ENCODE measurements at places on chromosomes 7 and 10.

GRCh38 chr10:79021948-79022499 is 46.7 kb upstream of the ZMIZ1 start:
- no peak for DNase-seq

- DNase-seq = no peak
Measured at GRCh38 chr7:23247046-23247602, 549 bp downstream of the GPNMB start.

- DNase-seq = no peak
Measured at GRCh38 chr10:113019692-113020474, 69.8 kb downstream of the TCF7L2 start.

- DNase-seq = no peak
Measured at GRCh38 chr7:133698127-133698526, 429.0 kb upstream of the LRGUK start.

DNA sequence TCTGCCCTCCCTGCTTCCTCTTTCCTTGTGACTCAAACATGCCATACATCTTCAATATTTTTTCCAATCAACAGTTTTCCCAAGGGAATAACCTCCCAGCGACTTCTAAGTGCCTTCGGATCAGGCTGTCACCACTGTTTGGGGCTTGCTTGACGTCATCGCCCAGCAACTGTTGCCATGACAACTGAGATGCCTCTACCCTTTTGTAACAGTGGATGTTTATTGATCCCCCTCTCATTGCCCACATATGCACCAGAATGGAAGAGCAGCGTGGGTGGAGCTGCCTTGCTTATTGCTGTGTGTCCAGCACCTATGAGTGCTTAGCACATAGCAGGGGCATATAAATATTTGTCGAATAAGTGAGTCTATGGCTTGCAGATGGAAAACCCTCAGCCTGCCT is 14.4 kb downstream of the FFAR4 start:
- DNase-seq = no peak

- no peak for DNase-seq
Measured at GRCh38 chr10:58653139-58653538, 140.5 kb downstream of the BICC1 start.

DNA sequence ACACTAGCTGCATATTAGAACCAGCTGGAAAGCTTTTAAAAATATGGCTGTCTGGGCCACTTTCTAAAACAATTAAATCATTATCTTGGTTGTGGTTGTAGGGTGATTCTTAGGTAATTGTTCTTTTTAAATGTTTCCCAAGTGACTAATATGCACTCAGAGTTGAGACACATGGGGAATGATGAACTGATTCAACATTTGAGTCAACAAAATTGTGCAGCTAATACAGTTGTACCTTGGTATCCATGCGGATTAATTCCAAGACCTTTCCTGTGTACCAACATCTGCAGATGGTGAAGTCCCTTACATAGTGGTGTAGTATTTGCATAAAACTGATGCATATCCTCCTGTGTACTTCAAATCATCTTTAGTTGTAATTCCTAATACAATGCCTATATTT is 242.2 kb downstream of the ATRNL1 start:
- no peak for DNase-seq

- DNase-seq = no peak
Measured at GRCh38 chr10:1462521-1462920, 274.8 kb downstream of the ADARB2 start.

- no peak for DNase-seq
Measured at GRCh38 chr7:93161181-93161762, 13.1 kb upstream of the SAMD9L start.

All from LoVo (cell line).